Thymus (tissue), 14 donors: ENCODE measurements at places on chromosomes 2 and 18. TPM values are rescaled to one million over a fixed set of nuclear protein-coding genes. Genes with fewer than 3 reads are reported as not detected.

The UGT1A4 gene
- 0.09 TPM for total RNA-seq

The IFIH1 gene
- 23.9 TPM for total RNA-seq

The RBMS1 gene
- total RNA-seq = 39.8 TPM

The WNT10A gene
- 1.1 TPM for total RNA-seq

The NEU2 gene
- total RNA-seq = not detected

The ACADL gene
- total RNA-seq = 0.99 TPM

The MCFD2 gene
- 46.7 TPM for total RNA-seq

The PXDN gene
- total RNA-seq = 6.4 TPM

The TGFA gene
- total RNA-seq = 1.6 TPM

The RAB17 gene
- 0.33 TPM for total RNA-seq

The FTCDNL1 gene
- 0.94 TPM for total RNA-seq

The TMEM200C gene
- 0.19 TPM for total RNA-seq

The CDK15 gene
- 0.19 TPM for total RNA-seq

The CCDC102B gene
- 6.1 TPM for total RNA-seq

The CNGA3 gene
- total RNA-seq = 0.09 TPM

The CYP1B1 gene
- 14.4 TPM for total RNA-seq

The GALNT3 gene
- total RNA-seq = 2.6 TPM

The ARHGAP25 gene
- 32.2 TPM for total RNA-seq

The MYO5B gene
- 6.2 TPM for total RNA-seq

The CRYBA2 gene
- total RNA-seq = 0.14 TPM

The INHBB gene
- 0.09 TPM for total RNA-seq

The PLB1 gene
- total RNA-seq = 1.8 TPM

The ZNF532 gene
- 11.6 TPM for total RNA-seq

The MAL gene
- 190 TPM for total RNA-seq

The IL1R2 gene
- total RNA-seq = 4.9 TPM

The KRTCAP3 gene
- total RNA-seq = 1.6 TPM

The SULT1C4 gene
- 3.6 TPM for total RNA-seq

The SNORC gene
- total RNA-seq = 1.4 TPM

The HOXD12 gene
- total RNA-seq = not detected

The THSD7B gene
- total RNA-seq = 4.2 TPM

The ANKRD62 gene
- not detected for total RNA-seq

The SH3RF3 gene
- 3.2 TPM for total RNA-seq

The MEIS1 gene
- total RNA-seq = 9.8 TPM

The B3GNT7 gene
- 2.2 TPM for total RNA-seq

The NCK2 gene
- 14.5 TPM for total RNA-seq

The GCKR gene
- not detected for total RNA-seq

The GALNT14 gene
- total RNA-seq = 1.3 TPM

The SOWAHC gene
- total RNA-seq = 7.3 TPM

The LIMS4 gene
- total RNA-seq = 0.71 TPM

The MRPL19 gene
- 37.3 TPM for total RNA-seq

The CMPK2 gene
- 27.2 TPM for total RNA-seq

The GKN2 gene
- total RNA-seq = 0.24 TPM

The ZNF24 gene
- total RNA-seq = 47.5 TPM
